Activated T-helper 1 cell treated with Interleukin-2 at 50 U/mL for 16 hours (primary cell): ENCODE measurements at places on chromosomes 3 and 15.

DNA sequence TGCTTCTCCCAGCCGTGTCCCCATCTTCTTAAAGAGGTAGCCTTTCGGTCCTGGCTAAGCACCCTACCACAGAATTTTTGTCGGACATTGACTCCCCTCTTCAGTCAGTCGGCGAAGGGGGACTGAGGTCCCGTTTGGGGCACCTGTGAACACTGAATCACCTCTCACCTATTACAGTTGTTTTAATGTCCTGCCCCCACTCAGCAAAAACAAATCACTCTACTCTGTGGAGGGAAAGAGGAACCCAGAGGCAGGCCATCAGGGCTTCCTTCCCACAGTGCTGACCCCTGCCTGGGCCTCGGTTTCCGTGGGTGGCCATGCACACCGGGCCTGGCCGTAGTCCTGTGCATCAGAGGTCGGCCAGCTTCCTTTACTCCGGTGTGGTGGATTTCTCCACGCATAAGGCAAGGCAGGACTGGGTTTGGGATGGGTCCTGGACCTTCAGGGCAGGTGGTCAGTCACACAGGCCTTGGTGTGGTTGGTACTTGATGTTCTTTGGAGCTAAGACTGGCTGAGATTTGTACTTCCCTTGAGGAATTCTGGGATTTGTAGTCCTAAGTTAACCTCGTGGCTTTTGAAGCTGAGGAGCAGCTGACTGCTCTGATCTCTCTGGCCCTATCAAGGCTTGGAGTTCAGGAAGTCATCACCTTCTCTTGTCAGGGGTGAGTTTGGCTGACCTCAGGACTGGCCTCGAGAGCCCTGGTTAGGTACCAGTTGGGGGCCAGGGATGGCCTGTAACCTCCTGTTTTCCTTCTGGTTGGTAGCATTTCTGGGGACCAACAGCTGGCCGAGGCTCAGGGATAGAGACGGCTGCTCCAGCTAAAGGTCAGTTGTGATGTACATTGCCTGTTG, 627 bp upstream of the FAM131A start:
- no peak for DNase-seq

- no peak for DNase-seq
These were observed 149.9 kb downstream of the LRRK1 start for GRCh38 chr15:101068961-101069653.

- no peak for DNase-seq
These were observed 124.1 kb upstream of the THBS1 start for GRCh38 chr15:39456582-39457330.

DNA sequence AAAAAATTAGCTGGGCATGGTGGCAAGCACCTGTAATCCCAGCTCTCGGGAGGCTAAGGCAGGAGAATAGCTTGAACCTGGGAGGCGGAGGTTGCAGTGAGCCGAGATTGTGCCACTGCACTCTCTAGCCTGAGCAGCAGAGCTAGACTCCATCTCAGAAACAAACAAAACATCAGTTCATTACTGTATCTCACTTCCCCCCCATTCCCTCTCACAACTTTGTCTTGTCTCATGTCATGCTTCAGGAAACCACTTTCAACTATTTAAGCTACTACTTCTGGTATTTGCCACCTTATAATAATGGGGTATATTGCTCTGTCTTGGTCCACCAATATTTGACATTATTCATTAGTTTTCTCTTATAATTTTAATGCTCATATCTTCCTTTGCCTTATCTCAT, 26.2 kb downstream of the PIK3CA start:
- no peak for DNase-seq

- no peak for DNase-seq
These were observed 660 bp downstream of the NECTIN3 start for GRCh38 chr3:111072031-111072921.

DNA sequence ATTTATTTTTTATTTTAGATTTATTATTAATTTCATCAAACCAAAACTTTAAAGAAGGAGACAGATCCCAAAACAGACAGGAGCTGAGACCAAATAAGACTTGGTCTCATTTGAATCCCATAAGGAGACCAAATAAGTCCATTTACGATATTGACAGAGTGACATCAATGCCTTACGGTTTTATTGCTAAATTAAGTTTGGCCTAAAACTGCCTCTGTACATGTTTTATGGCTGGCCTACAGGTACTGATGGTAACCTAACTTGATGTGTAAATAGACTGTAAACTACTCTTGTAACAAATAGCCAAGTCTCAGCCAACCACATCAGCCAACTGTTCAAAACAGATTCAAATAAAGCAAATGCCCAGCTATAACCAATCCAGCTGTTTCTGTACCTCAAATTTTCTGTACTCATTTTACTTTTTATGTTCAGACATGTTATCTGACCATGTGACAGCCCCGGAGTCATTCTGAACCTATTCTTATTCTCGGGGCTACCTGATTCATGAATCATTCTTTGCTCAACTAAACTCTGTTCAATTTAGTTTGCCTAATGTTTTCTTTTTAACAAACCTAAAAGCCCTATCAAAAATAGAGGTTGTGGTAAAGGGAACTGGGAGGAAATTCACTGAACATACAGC, 89.4 kb upstream of the CDAN1 start:
- DNase-seq = no peak
